ENCODE measurements at places on chromosomes 13 and 19.

DNA sequence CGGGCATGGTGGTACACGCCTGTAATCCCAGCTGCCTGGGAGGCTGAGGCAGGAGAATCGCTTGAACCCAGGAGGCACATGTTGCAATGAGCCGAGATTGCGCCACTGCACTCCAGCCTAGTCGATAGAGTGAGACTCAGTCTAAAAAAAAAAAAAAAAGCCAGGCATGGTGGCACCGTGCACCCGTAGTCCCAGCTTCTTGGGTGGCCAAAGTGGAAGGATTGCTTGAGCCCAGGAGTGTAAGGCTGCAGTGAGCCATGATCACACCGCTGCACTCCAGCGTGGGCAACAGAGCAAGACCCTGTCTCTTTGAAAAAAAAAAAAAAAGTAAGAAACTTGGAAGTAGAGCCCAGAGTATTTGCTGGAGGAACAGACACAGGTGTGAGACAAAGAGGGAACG lies 27.7 kb downstream of the CCDC8 start:
- DNase-seq = no peak

DNA sequence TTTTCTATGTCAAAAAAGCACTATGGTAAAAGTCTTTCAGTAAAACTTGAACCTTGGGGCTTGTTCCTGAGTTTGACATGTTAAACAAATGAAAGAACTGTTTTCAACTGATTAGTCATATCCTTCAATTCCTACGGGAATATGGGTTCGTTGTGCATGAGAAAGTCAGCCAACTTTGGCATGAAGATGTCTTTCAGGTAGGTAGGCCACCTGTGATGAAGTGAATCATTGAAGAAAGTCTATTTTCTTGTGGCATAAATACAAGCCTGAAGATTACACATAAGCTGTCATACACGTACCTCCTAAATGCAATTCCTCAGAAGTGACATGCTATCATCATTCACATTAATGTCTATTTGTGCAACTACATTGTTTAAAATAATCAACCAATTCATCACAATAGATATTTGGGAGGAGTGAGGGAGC lies 513.0 kb downstream of the IRS2 start:
- DNase-seq = no peak

GRCh38 chr13:79531542-79532254 lies 50.7 kb downstream of the NDFIP2 start:
- no peak for DNase-seq

DNA sequence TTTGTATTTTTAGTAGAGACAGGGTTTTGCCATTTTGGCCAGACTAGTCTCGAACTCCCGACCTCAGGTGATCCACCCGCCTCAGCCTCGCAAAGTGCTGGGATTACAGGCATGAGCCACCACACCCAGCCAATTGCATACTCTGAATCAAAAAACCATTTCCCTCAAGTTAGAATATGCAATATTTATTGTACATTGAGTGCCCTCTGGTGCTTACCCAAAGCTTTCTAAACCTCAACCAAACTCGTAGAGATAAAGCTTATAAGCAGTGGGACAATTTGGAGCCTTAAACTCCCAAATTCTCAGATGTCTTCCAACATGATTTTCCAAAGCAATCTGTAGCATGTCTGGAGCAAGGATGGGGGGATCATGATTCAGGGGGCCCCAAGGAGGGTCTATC lies 22.4 kb downstream of the RFXAP start:
- no peak for DNase-seq

DNA sequence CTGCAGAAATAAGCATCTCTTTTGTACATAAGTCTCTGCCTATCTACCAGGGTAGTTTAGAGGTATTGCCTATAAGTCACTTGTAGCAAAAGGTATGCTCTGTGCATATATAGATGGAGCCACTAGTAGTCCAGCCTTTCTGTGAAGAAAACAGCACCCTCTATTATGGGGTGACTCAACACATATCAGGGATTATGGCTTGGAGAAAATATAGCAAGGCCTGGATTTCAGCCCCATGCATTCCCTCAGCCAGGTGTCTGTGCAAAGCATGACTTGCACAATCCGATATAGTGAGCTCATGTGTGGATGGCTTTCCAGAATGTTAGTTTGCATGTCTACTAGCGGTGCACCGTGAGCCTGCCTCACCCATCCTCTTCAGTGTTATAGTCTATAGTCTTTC lies 13.4 kb upstream of the NALCN start:
- no peak for DNase-seq

DNA sequence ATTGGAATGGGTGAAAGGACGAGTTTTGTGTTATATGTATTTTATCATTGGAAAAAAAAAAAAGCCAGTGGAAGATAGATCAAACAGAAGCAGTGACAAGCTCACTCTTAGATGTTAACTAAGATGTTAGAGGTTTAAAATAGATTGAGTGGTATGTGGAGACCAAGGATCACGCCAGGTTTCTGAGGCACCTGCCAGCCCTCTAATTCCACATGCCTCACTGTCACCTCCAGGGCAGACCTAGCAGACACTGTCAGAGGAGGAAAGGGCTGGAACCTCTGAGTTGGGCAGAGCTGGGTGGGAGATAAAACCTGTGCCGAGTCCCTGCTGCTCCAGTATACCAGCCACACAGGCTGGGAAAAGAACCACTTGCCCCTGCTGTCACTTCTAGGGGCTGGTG lies 57.5 kb upstream of the SIAH3 start:
- DNase-seq = no peak

DNA sequence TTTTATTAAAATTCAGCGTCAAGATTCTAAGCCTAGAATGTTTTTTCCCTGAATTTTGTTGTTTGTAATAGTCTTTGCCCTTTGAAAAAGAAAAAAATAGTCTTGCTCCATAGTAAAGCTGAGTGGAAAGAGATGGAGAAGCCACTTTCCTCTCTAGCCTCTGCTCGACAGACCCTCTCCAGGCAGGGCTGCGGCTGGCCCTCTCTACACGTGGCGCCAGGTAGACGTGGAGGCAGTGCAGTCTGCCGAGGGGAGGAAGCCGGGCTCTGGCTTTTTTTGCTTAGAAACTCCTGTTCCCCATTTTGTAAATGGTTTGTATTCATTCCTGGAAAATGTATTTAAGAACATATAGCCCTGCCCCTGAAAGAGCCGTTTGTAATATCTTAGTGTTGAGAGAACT lies 35.3 kb downstream of the MPHOSPH8 start:
- no peak for DNase-seq

DNA sequence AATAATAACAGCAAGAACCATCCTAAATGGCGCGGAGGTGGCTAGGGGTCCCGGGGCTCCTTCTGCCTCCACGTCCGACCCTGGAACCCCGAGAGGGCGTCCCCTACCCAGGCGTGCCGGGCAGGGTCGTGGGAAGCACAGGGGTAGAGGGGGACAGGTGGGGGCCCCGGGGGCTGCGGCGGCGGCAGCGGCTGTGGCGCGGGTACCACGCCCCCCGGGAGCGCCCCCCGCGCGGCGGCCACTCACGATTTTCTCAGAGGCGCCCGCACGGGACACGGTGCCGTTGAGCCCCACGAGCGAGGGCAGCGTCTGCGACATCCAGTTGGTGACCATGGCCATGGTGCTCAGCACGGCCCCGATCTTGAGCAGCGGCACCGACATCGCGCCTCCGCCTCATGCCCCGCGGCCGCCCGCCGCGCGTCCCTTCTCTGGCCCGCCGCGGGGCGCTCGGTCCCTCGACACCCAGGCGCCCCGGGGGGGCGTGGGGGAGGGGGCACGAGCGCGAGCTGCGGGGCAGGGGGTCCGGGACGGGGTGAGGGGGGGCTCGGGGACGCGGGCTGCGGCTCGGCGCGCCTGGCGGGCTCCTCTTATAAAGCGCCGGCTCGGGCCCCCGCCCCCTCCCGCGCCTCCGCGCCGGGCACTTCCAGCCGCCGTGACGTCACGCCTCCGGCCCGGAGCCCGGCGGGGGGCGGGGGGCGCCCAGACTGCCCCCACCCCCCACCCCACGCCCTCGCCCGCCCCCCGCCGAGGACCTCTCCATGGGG lies 22.9 kb downstream of the OLFM2 start:
- DNase-seq = no peak

DNA sequence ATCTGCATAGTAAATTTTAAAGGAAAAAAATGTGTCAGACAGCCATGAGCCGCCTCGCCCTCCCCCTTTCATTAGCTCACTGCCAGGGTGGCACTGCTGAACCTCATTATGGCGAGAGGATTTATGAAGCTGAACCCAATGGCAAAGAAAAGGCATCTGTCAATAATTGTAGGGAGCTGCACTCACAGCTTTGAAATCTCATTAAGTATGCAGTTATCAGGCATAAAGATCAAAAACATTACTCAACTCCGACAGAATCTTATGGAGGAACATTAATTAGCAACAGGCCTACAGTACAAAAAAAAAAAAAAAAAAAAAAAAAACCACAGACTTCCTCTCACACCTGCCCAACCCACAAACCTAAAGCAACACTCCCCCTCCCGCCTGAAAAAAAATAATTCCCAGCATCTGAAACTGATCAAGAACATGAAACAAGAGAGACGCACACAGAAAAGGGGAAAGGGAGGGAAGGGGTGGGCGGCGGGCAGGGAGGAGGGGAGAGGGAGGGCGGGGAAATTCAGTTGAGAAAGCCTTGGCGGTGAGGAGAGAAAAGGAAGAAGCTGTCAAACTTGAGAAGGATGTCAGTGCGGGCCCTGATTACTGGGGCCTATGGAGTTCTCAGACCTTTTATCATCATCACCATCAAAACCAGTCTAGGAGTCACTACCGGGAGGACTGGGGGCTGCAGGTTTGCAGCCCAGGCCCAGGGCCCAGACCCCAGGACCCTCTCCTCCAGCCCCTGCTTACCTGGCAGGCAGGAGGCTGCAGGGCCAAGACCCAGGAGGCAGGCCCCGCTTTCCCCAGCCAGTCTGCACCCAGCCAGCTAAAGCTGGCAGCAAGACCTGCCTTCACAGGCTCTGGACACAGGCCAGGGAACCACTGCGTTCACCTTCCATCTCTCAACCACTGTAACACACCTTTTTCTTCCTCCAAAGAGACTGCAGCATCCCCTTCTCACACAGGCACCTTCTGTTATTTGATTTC lies 8.9 kb downstream of the TSHZ3 start:
- DNase-seq = no peak

DNA sequence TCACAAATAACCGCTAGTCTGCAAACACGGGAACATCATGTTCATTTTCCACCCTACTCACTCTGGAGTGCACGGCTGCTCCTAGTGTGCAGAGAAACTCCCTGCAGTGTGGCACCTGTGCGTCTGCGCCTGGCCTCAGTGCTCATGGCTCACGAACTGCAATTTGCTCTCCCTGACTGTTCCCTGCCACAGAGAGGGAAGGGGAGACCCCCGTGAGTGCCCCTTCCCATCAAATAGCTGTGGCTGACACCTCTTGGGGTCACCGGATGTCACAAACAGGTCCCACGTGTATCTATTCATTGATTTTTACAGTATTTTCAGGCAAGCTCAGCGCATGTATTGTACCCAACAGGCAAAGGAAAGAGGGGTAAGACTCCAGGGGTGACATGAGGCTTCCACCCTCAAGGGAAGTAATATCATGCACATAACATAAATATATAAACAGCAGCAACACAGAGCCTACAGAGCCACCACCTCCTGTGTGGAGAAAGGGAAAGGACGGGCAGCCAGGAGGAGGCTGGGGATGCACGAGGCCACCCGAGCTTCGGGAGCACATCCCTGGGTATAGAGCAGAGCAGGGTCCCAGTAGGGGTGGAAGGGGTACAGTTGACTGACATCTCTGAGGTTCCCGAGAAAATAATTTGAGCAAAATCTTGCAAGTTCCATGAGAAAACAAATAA lies 140.3 kb upstream of the SOX1 start:
- DNase-seq = no peak

DNA sequence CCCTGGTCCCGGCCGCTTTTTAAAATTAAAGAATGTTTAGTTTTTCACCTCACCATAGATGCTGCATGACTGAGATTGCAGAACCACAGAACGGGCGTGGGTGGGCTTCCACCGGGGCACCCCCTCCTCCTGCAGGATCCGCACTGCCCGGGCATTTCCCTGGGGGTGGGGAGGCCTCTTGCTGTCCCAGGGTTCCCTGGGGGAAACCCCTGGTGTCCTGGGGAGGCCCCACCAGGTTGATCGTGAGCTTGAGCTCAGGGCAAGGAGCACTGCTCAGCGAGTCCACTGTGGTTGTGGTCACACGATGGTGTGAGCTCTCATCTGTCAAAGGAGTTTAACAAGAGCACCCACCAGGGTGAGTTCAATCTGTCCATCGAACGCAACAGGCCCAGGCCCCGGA lies 11.4 kb upstream of the TCF3 start:
- peak; percentile 49 for DNase-seq

DNA sequence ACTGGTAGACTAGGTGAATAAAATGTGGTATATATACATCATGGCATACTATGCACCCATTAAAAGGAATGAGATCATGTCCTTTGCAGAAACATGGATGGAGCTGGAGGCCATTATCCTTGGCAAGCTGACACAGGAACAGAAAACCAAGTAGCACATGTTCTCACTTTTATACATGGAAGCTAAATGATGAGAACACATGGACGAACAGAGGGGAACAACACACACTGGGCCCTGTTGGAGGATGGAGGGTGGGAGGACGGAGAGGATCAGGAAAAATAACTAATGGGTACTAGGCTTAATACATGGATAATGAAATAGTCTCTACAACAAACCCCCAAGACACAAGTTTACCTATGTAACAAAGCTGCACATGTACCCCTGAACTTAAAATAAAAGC lies 780.0 kb downstream of the DACH1 start:
- no peak for DNase-seq

- no peak for DNase-seq
Observed at GRCh38 chr19:2210987-2211740, 25.0 kb downstream of the PLEKHJ1 start.

- peak; percentile 95 for DNase-seq
Observed at GRCh38 chr13:79451500-79451962, 29.4 kb upstream of the NDFIP2 start.

DNA sequence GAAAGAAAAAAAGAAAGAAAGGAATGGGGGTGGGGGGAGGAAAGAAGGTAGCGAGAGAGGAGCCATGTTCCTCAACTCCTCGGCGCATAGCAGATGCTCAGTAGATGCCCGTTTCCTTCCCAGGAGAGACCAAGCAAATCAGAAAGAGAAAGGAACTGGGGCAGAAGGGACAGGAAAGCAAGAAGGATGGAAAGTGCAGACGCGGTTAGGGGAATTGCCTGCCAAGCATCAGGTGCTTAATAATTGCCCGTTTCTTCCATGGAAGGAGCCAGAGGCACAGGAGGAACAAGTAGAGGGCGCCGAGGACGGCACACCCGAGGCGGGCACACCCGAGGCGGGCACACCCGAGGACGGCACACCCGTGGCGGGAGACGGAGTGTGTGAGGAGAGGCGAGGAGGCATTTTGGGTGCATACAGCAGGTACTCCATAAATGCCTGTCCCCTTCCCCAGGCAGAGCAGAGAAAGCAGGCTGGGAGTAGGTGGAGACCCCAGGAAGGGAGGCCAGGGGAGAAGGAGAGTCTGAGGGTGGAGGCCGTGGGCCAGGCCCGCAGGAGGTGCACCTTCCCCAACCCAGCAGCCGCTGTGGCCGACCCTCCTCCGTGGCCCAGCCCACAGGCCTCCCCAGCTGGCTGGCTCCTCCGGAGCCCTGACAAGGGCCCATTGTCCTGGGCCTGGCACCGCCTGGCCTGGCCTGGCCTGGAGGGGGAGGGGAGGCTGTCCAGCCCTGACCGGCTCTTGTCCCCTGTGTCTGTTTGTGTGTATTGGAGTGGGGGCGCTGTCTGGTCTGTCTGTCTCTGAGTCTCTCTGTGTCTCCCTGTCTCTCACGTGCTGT lies 14.6 kb downstream of the JOSD2 start:
- no peak for DNase-seq

GRCh38 chr13:111344471-111345191 lies 24.2 kb downstream of the TEX29 start:
- DNase-seq = no peak

Measured in stimulated activated CD4-positive, alpha-beta T cell treated with anti-CD3 and anti-CD28 coated beads, Interleukin-4, amount 100 ng/mL, for 48 hours (primary cell).